ENCODE measurements at places on chromosomes 7 and 10. TPM values are rescaled to one million over a fixed set of nuclear protein-coding genes. Genes with fewer than 3 reads are reported as not detected.

DNA sequence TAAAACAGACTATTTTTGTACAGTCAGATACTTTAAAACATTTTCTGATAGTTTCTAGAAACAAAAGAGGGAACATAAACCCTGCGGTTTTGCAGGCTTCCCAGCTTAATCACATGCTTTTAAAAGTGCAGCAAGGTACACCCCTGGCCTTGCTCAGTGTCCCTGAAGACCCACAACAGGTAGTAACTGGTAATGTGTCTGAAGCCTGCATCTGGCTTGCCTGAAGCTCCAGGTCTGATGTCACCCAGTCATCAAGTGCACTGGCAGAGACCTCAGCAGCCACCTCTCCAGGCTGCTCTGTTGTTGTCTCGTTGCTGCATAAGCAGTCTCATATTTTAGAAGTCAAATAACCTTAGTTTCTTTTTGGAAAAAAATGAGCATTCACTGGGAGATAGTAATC lies 376.1 kb upstream of the MTPN start:
- DNase-seq = no peak

DNA sequence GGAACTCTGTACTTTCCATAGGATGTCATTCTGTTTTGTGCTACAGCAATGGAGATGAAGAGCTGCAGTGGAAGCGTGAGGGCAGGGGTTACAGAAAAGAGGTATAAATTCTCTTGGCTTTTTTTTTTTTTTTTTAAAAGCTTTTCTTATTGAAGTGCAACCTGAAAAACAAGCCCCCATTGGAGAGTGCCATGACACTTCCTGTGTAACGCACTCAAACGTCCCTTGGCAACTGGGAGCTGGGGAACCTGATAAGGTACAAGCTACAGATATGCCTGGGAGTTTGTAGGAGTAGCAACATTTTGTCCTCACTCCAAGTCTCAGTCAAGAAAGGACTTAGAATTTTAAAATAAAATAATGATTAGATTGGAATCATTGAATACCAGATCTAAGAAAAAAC lies 512.1 kb downstream of the RPS24 start:
- DNase-seq = no peak

DNA sequence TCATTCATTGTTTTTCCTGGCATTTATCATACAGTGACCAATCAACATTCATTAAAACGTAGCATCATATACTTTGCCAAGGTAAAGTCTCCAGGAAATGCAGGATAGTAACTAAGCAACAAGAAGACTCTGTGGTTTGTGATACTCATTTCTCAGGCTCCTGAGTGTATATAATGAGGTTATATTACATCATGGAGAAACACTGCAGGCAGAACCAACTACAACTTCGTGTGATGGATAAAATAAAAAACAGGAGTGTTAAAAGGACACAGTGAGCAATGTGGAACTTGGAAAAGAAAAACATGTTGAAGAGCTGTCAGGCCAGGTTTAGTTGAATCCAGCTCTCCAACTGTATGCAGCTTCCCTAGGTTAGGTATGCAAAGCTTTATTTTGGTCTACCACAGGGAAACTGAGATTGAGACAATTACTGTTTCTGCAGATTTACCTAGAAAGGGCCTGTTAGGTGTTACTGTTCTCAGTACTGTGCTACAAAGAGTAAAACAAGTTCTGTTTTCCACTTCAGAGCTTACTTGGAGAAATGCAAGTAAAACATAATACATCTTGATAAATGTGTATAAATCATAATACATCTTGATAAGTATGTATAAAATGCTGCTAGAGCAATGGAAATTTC lies 7.8 kb upstream of the CCNY start:
- DNase-seq = no peak

- DNase-seq = no peak
These were observed 290.1 kb upstream of the KIAA1217 start for GRCh38 chr10:23918839-23919238.

DNA sequence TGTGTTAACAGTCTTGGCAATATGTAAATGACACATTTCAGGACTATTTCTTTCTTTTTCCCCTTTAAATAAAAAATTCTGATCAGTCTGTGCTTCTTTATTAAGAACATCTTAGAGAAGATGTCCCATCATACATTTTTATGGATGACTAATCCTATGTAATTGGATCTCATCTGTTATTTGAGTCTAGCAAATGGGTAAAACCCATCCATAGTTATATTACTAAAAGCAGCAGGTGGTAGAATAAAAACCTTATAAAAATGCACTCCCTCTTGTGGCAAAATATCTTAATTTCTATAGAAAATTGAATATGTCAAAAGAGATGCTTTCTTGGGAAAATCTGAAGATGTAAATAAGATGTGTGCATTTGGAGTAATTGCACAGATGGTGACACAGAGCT lies 35.3 kb downstream of the TRRAP start:
- no peak for DNase-seq

DNA sequence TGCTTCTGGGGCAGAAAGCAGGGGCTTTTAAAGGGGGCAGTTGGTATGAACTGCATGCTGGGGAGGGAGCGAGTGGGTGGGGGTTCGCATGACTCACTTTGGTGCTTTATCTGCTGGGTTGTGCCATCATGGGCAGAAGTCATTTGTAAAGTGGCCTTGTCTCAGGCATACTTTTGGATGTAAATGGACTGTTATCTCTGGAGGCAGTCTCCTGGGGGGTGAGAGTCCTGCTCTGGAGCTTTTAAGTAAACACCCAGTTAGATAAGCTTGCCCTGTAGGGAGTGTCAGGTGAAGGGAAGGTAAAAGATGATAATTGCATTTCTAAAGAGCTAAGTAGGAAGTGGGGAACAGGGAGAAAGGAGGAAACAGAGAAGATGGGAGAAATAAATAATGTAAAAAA lies 1.6 kb upstream of the GSTO1 start:
- DNase-seq = no peak

GRCh38 chr10:126223512-126224067 lies 164.7 kb downstream of the ADAM12 start:
- DNase-seq = no peak

DNA sequence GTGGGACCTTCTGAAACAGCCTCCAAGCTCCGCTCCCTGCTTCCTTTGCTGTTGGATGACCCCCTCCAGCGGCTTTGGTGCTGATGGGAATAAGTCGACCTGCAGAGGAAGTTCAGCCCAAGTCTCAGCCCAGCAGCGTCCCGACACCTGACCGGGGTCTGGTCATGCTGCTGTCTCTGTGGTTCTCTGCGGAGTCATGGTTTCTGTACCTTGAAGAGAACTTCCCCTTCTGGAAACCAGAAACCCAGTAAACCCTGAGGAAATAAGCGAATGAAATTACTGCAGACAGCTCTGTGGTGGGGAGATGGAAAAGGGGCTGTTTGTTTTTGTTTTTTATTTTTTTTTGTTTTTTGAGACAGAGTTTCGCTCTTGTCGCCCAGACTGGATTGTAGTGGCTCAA lies 18.3 kb upstream of the ZNF12 start:
- DNase-seq = no peak

DNA sequence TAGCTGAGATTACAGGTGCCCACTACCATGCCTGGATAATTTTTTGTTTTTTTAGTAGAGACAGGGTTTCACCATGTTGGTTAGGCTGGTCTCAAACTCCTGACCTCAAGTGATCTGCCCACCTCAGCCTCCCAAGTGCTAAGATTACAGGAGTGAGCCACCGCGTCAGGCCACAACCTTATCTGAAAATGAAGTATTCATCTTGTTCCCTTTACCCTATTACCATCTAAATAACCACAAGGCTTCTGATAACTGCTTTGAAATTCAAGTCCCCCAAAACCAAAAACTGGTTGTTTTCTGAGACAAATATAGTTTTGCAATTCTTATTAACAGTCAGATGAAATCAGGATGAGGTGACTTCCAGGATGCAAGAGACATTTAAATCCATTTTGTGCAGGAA lies 2.4 kb downstream of the TCTN3 start:
- no peak for DNase-seq

DNA sequence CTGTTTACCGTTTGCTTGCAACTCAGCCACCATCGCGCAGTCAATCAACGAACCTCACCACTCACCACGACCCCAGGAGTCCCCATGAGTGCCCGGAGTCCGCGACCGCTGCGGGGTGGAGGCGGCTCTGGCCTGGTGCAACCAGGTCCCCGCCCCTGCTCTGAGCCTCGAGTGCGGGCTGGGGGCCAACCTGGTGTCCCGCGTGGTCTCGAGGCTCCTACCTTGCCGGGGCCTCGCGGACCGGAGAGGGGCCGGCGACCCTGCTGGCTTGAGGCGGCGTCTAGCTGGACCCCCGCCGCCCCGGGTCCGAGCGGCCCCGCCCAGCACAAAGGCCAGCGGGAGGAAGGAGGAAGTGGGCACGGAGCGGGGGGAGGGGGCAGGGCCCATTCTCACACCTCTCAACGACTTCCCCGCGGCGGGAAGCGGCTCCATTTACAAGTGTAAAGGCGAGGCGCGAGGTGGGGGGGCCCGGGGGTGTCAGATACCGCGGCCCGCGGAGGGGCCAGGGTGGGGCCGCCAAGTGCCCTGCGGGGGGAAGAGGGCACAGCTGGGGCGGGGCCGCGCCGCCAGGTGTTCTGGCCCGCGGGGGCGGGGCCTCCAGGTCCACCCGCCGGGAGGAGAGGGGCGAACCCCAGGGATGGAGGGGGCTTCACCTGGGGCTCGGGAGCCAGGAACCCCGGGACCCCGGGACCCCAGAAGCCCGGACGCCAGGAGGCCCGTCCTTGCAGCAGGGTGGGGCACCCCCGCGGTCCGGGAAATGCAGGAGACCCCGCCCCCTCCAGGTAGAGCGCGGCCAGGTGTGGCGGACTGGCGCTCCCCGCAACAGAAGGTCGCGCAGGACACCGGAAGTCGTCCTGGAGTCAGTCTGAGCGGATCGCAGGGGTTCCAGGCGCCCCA lies 8.6 kb downstream of the CTBP2 start:
- DNase-seq = no peak

- no peak for DNase-seq
These were observed 46.9 kb downstream of the CUZD1 start for GRCh38 chr10:122798704-122799231.

DNA sequence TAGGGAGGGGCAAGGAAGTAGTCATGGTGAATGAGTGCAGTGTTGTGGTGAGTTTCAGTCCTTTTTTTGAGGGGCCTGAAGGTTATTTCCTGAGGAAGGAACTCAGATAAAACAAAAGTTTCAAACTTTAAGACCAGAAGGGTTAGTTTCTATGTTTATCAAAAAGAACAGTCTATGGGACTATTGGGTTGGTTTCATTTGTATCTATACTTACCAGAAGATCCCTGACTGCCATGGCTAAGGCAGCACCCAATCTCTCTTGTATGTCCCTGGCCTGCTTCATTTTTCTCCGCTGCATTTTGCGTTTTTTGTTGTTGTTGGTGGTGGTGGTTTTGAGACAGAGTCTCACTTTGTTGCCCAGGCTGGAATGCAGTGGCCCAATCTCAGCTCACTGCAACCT lies 19.3 kb upstream of the GAD2 start:
- no peak for DNase-seq

GRCh38 chr7:66267249-66267648 lies 62.1 kb downstream of the TPST1 start:
- no peak for DNase-seq

LMTK2 gene
- 20.6 TPM for total RNA-seq

KCNIP2 gene
- 30.0 TPM for total RNA-seq

NPTX2 gene
- total RNA-seq = 81.2 TPM

ZNF365 gene
- 0.76 TPM for total RNA-seq

HTR5A gene
- total RNA-seq = 0.20 TPM

MKI67 gene
- 14.7 TPM for total RNA-seq

OR6B1 gene
- not detected for total RNA-seq

ZRANB1 gene
- 28.9 TPM for total RNA-seq

Data from glutamatergic neuron (in vitro differentiated cells).